DMS153 (cell line): ENCODE measurements at places on chromosomes 13 and 19.

DNA sequence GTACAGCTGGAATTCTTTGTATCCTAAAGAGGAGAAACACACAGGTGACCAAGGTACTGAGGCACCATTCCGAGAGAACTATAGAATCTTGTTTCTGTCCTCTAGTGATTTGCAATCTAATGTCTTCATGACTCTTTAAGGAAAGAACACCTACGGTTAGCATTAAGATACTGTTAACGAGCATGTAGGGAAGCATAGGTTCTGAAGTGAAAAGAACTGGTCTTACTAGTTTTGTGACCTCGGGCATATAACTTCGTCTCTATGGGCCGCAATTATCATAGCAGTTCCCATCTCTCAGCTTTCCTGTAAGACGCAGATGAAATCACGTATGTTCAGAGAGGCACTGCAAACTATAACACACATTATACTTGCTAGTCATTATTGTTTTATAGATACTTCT, 193.0 kb upstream of the NBEA start:
- DNase-seq, result peak; percentile 3

GRCh38 chr13:110028311-110028710, 241.9 kb upstream of the IRS2 start:
- no peak for DNase-seq

- DNase-seq, result no peak
Observed at GRCh38 chr19:34066007-34066643, 106.2 kb upstream of the LSM14A start.

DNA sequence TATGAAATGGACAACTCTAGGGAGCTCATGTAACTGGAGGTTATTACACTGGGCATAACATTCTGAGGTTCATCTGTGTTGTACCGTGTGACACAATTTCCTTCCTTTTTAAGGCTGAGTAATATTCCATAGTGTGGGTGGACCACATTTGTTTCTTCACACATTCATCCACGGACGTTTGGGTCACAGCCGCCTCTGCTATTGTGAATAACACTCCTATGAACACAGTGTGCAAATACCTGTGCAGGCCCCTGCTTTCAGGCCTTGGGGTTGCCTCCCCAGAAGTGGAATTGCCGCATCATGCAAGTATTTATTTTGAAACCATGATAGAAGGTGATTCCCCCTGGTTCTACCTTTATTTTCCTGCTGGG, 63.4 kb upstream of the MCF2L start:
- no peak for DNase-seq

GRCh38 chr19:4597975-4598671, 38.6 kb upstream of the SEMA6B start:
- DNase-seq, result no peak

DNA sequence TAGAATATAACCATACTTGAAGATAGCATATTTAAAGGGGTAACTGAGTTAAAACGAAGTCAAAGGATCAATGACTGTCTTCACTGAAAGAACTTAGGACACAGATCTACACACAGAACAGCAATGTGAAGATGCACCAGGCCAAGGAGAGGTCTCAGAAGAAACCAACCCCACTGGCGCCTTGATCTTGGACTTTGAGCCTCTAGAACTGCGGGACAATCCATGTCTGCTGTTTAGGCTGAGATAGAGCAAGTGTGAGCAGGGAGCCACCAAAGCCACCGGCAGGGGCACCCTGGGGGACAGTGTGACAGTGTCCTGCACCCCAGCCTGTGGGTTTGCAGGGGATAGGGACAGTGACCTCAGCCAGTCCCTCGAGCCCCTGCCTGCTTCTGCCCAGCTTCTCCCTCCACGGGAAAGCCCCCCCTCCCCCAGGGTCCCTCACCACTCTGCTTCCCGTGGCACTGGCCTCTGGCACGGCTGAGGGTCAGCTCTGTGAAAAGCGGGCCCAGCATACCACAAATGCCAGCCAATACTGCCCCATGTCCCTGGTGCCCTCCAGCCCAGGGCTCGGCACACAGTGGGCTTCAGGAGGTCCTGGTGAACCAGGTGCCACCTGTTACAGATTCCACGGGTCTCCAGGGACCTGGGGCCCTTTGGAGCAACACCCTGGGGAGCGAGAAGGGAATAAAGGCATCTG, 40.8 kb downstream of the KLF2 start:
- no peak for DNase-seq
